Umbilical cord (tissue), 2 donors: ENCODE measurements at places on chromosomes 12 and 14. TPM values are rescaled to one million over a fixed set of nuclear protein-coding genes. Genes with fewer than 3 reads are reported as not detected.

DNA sequence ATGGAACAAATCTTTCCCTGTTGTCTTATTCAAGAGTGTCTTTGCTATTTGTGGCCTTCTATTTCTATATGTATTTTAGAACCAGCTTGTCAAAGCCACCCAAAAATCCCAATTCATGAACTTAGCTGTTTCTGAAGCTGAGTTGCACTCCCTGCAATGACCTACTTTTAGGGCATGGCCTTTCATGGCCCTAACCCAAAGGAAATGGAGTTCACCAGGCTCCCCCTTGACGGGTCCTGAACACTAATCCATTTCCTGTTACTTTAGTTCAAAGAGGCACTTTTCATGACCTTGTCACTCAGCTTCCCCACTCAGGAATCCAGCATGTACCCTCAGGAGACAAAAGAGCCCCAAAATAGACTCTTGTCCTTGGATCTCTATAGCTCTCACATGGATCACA is 7.6 kb downstream of the TMED8 start:
- no peak for DNase-seq

DNA sequence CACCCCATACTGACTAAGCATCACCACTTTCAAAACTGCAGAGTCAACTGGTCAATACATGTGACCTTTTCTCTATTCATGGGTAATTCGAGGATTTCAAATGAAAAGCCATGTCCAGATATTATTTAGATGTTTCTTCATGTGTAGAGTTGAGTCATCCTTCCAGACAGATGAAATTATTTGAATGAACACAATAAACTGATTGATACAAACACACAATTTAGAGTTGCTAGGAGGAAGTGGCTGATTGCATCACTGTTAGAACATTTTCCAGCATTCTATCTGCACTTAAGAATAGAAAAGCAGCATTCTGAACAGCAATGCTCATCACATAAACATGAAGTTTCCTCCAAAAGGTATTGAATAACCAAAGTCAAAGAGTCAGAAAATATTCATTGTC is 273.5 kb upstream of the SOX5 start:
- DNase-seq, result no peak

DNA sequence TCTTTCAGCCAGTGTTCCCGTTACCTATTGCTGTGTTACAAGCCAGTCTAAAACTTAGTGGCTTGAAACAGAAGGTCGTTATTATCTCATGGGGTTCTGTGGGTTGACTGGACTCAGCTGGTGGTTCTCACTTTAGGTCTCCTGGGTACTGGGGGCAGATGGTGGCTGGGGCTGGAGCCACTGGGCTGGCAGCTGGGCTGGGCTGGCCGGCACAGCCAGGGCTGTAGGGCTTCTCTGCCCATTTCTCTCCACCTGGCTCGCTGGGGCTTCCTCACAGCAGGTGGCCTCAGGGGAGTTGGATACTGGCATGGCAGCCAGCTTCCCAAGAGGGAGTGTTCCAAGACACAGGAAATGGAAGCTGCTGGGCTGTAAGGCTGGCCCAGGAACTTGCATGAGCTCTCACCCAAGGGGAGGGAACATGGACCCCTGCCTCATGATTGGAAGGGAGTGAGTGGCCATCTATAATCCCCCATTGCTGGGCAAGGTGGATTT is 27.0 kb downstream of the TUNAR start:
- no peak for DNase-seq

- DNase-seq, result no peak
These were observed 289.5 kb upstream of the FAR2 start for GRCh38 chr12:28859551-28859950.

- peak; percentile 96 for DNase-seq
These were observed 5.3 kb upstream of the ACACB start for GRCh38 chr12:109110988-109111495.

DNA sequence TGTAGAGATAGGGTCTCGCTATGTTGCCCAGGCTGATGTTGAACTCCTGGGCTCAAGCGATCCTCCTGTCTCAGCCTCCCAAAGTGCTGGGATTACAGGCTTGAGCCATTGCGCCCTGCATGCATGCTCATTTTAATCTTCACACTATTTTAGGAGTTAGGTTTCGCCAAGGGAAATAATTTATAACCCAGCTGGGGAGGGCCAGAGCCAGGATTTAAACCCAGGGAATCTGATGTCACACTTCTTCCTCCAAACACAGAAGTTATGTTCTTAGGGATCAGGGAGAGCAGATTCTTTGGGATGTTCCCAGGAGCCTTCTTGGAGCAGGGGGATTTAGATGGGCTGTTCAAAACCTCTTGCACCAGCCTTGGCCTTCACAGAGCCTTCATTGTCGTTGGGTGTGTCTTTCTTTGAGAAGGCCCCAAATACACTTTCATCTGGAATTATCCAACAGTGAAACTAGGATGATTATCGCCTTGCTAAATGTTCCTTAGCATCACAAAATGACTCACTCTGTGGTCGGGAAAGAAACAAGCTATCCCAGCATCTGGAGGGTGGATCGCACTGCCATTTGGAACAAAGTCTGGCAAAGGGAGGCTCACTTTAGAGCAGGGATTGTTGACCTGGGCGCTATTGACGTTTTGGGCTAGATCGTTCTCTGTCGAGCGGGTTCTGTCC is 8.2 kb upstream of the PPP1CC start:
- peak; percentile 42 for DNase-seq

DNA sequence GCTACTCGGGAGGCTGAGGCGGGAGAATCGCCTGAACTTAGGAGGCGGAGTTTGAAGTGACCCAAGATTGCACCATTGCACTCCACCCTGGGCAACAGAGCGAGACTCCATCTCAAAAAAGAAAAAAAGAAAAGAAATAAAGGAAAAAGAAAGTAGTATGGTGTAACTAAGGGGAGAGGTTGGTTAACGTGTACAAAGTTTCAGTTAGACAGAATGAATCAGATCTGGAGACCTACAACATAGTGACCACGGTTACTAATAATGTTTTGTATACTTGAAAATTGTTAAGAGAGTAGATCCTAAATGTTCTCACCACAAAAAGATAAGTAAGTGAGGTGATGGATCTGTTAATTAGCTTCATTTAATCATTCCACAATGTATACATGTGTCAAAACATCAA is 1208.8 kb downstream of the VRK1 start:
- no peak for DNase-seq

- DNase-seq, result no peak
These were observed 472.7 kb upstream of the FLRT2 start for GRCh38 chr14:85057221-85057620.

DNA sequence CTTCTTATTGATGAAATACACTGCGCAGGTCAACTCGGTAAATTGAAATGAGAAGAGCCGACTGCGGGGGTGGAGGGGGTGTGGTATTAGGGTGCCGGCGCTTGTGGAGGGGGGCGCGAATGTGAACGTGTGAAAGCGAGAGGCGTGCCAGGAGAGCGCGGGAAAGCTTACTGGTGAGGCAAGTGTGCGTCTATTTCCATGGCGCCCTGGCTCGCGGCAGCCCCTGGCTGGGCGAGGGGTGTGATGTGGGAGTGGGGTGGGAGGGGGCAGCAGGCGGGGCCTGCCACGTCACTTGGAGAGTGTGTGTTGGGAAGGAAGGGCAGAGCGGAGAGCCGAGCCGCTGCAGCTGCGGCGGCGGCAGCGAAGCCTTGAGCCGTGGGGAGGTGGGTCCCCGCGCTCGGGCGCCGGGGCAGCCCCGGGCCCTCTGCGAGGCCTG is 88.8 kb downstream of the GALNT8 start:
- DNase-seq, result peak; percentile 29

GRCh38 chr12:43277651-43278540 is 274.1 kb downstream of the ADAMTS20 start:
- DNase-seq, result peak; percentile 88

GRCh38 chr12:92210071-92210470 is 64.4 kb upstream of the BTG1 start:
- no peak for DNase-seq

- DNase-seq, result no peak
These were observed 22.9 kb downstream of the CKB start for GRCh38 chr14:103499709-103500108.

DNA sequence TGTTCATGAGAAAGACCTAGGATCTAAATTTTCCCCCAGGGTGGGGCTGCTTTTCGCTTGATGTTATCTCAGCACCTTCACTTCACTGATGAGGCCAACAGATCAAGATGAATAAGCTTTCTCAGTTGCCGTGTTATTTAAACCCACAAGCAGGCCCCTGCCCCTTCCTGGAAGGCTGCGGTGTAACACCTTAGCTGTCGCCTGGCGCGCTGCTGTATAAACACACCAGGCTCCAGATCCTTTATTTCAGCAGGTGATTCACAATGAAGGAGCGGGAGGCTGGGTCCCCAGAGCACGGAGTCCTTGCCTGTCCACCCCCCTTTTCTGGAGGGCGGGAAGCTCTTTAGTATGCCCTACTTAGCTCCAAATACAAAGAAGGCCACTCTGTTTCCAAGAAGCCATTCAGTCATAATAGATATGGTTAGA is 515.4 kb downstream of the FUT8 start:
- DNase-seq, result no peak

DNA sequence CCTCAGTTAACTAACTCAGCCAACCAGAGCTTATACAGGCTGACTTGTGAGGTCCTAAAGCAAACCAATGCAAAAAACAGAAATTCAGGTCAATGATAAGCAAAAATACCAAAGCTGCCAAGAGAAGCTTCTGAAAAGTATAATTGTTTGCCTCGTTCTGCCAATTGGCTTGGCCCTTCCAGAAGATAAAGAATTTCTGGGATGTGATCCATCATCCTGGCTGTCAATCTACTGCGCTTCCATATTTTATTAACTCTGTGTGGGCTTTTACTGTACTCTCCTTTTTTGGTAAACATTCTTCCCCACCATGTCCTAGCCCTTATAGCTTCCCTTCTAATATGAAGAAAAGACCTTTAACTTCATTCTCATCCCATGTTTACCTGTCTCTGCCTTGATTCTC is 387.9 kb downstream of the TMEM117 start:
- no peak for DNase-seq

DNA sequence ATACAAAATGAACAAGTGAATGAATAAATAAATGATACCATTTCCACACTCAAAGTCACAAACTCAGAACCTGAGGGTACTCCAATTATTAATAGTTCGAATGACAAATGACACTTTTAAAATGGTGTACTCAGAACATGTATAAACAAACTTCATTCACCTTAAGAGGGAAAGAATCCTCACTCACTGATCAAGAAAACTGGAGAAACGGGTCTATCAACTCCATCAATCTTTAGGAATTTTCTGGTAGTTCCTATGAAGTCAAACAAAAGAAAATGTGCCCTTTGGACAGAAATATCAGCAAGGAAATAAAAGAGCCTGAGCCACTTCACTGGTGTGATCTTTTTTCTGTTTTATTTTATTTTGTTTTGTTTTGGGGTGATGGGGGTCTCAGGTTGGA is 5.2 kb upstream of the NRDE2 start:
- peak; percentile 61 for DNase-seq

- peak; percentile 38 for DNase-seq
These were observed 32.2 kb upstream of the SERPINA6 start for GRCh38 chr14:94355191-94355794.

DNA sequence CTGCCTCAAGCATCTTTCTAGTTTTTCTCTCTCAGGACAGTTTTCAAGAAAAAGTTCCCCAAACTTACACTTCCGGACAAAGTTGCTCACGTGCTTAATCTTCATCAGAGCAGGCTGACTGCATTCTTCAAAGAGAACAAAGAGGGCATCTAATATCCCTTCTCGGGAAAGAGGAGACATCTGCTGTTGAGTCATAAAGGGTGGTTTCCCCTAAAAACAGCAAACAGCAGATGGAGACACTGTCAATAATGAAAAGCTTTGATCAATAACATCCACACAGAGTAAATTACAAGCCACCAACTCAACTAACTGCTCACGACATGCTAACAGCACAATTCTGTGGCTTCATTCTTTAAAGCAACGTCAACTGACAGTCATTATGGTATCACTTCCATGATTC is 8.1 kb downstream of the CIT start:
- DNase-seq, result no peak

- DNase-seq, result no peak
These were observed 133.5 kb downstream of the FOXN3 start for GRCh38 chr14:89283327-89284060.

DNA sequence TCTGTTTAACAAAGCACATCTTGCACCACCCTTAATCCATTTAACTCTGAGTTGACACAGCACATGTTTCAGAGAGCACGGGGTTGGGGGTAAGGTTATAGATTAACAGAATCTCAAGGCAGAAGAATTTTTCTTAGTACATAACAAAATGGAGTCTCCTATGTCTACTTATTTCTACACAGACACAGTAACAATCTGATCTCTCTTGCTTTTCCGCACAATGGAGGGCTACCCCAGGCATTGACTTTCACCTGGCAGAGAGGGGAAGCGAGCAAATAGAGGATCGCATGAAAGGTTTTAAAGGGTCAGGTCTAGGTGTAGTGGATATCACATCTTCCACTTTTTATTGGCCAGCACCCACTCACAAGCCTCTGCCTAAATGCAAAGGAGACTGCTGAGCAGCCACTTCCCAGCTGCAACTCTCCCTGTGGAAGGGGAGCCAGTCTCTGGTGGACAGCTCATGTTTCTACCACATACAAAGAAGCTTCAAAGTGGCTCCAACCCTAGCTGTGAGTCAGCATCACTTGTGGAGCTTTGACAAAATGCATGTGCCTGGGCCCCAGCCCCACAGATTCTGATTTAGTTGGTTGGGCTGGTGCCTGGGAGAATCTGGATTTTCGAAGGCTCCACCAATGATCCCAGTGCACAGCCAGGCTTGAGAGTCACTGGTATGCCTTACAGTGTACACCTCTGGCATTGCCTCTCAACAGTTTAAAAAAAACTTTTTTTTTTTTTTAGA is 7.2 kb upstream of the FNTB start:
- DNase-seq, result peak; percentile 19

- DNase-seq, result no peak
These were observed 154.7 kb downstream of the APAF1 start for GRCh38 chr12:98799822-98800221.

The ZC2HC1C gene
- total RNA-seq, result 0.48 TPM

The TGM1 gene
- total RNA-seq, result 9.4 TPM

The KCNA1 gene
- 2.9 TPM for total RNA-seq

The STAB2 gene
- total RNA-seq, result 2.6 TPM

The GLIPR1L2 gene
- 2.9 TPM for total RNA-seq

The GZMH gene
- total RNA-seq, result not detected

The FOXG1 gene
- 0.24 TPM for total RNA-seq

The NRDE2 gene
- 15.6 TPM for total RNA-seq

The P2RX4 gene
- 36.1 TPM for total RNA-seq

The KRT74 gene
- total RNA-seq, result 3.4 TPM
